ENCODE measurements at places on chromosomes 12 and 14.

DNA sequence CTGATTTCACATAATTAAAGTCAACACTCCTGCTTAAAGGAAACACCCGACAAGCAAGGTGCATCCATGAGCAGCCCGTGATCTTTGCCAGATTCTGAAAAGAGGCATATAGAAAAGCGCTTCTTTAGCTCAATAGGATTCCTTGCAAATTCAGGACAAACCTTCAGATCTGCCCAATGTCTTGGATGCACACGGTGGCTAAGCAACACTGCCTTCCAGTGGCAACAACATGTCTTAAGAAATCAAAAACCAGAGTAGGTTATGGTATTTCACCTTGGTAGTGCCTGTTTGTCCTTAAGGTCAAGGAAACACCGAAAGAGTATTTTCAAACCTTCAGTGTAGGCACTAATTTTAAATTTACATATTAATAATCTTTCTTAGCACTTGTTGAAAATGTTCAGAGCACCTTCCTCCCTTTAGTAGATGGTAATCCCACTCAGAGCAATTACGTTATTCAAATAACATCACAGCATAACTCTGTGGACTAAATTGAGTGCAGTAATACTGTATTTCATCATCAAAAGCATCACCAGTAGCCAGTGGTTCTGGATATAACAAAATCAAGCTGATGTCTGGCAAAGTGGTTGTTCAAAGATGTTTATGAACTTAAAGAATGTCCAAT lies 58.0 kb upstream of the CDKN3 start:
- DNase-seq, result no peak

DNA sequence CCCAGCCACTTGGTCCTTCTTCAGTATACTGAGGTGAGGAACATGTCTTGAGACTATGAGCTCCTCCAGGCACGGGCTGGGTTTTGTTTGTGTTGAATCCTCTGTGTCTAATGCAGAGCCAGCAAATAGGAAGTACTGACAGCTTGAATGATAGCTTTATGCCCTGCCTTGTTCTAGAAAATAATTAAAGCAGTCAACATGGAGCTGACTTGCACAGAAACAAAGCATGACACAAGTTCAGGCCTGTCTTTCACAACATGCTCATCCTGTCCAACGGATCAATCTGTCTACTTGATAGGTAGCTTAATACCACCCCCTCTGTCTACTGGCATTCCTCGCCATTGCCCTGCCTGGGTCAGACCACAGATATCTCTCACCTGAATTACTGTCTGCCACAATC lies 140.9 kb downstream of the ESRRB start:
- no peak for DNase-seq

DNA sequence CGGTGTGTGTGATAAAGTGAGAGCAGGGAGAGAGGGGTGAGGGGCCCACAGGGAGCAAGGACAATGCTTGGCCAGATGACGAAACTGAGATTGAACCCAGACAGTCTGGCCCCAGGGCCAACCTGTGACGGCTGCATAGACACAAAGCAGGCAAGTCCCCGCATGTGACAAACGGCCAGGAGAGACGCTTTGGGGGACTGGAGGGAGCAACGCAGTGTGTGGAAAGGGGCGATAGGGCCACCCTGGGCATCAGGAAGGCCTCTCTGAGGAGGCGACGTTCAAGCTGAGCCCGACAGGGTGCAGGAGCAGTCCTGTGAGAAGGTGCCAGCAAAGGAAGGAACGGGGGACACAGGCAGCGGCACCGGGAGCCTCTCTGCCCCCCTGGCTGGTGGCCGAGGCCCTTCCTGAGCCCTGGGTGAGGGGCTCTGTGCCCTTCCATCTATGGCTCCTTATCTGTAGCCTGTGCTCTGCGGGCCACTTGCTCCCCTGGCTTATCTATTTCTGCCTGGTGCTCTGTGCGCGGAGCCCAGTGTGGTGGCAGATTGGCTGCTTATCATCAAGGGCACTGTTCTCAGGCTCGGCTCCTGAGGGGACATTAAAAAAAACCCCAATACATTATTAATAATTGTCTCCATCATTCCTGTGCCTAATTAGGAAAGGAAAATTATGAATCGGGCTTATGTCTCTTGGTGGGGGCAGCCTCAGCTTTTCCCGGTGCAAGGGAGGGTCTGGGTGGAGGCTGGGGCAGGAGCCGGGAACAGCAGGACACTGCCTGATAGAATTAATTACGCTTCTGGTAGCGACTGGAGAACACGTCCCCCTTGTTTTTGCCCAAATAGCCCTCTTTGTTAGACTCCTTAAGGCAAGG lies 39.8 kb downstream of the PRIMA1 start:
- no peak for DNase-seq

- DNase-seq, result no peak
Measured at GRCh38 chr12:75982169-75982564, 49.4 kb downstream of the PHLDA1 start.

DNA sequence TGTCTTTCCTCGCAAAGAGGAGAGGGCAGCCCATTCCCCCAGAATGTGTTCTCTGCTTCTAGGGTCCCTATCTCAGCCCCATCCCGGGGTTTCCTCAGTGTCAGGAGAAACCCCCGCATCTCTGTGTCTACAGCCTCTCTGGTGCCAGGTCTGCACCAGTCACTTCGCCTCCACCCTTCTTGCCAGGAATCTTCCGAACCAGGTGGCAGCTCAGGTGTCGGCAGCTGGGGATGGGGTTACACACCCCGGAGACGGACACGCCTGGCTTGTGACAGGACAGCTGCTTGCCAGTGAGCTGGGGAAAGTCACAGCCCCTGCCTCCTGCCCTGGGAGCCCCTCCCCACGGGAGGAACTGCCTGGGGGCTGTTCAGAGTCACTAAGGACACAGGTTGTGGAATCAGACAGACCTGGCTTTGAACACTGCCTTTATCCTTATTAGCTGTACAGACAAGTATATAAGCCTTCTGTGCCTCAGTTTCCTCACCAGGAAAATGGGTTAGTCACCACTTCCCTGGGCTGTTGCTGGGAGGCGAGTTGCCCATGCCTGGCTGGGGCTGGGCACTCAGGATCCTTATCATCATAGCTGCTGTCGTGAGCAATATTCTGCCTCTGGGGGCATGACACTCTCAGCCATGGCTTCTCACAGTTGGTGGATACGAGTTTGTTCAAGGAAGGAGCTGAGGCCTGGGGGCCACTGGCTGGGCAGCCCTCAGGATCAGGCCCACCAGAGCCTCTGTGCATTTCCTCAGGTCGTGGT lies 10.8 kb downstream of the HIP1R start:
- no peak for DNase-seq

DNA sequence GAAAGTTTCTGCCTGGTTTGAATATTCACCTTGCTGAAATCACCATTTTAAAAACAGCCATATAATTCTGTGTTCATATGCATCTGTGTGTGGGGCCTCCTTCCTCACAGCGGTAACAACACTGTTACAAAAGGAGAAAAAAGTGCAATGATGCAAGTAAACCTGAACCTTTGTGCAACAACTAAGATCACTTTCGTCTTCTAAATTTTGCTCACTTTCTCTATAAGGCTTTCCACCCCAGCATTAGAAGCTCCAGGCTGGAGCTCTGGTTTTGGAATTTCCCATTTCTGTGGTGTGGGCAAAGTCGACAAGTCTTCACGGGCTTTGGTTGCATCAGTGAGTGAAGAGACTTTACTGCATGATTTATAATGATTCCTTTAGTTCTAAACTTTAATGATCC lies 18.4 kb downstream of the FGD6 start:
- DNase-seq, result no peak

DNA sequence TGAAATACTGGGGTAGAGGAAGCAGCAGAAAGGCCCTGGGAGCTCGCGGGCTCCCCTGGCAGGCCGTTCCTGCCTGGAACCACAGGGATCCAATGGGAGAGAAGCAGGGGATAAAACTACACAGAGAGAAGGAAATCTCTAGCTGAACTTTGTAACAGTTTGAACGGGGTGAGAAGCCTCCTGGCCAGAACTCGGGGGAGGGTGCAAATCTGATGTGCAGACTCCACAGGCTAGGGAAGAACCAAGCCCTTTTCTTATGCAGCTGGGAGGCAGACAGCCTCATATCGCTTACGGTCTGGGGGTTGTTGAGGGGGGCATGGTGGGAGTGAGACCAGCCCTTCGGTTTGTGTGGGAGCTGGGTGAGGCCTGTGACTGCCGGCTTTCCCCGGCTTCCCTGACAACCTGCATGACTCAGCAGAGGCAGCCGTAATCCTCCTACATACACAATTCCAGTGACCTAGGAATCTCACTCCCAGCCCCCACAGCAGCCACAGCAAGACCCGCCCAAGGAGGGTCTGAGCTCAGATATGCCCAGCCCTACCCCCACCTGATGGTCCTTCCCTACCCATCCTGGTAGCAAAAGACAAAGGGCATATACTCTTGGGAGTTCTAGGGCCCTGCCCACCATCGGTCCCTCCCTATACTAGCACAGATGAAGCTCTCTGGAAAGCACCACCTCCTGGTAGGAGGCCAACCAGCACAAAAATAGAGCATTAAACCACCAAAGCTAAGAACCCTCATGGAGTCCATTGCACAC lies 143.0 kb downstream of the TMTC1 start:
- no peak for DNase-seq

DNA sequence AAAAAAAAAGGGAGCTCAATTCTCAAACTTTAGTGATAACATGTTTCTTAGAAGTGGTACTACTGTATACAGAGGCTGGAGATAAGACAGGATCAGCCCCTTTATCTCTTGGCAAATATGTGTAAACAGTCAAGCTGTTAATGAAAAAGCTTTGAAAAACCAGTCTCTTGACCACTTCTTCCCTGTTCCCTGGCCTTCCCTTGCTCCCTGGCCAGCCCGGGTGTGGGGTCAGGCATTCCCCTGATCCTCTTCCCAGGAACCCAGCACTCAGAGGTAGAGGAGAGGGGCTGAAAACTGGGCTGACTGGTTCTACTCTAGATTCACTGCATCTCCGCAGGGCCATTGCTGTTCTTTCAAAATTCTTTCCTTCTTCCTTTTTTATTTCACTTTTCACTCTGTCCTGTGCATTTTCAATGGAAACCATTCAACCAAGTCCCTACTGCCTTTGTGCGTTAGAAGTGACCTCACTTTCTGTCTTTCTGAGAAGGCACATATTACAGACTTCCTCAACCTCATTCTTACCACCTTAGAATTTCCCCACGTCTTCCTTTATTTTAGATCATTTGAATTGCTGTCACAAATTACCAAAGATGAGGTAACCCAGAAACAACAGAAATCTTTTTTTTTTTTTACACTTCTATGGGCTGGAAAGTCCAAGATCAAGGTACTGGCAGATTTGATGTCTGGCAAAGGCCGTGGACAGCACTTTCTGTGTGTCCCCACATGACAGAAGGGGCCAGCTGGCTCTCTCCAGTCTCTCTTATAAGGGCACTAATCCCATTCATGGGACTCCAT lies 5.7 kb downstream of the GNG2 start:
- no peak for DNase-seq

GRCh38 chr12:96176575-96176974 lies 17.6 kb upstream of the ELK3 start:
- DNase-seq, result no peak

DNA sequence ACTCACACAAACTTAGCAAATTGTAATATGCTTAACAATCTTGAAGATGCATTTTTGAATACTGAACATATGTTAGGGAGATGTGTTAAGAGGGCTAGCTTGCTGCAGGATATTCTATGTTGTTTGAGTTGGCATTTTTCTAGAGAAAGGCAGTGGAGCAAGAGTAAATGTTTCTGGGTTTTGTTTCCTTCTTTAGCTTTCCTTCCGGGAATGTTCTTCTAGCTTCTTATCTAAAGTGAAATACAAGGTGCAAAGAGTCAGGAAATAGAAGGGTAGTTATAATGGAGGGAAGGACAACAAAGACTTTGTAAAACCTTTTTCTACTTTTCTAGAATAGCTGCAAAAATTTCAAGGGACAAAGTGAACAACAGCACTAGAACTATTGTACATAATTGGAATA lies 77.6 kb upstream of the KCNH3 start:
- no peak for DNase-seq

DNA sequence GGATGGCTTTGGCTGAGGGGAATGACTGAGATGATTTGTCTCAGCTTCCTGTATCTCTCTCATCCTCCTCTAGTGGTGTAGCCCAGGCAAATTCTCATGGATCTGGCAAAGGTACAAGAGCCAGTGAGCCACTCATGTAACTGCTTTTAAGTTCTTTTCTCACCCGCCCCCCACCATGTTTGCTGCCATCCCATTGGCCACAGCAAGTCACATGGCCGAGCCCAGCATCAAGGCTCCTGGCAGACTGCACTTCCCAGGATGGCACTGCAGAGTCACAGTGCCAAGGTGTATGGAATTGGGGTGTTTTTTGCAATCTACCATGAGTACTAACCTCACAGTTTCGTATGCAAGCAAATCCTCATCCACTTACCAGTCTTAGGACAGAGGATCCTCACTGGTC lies 50.9 kb downstream of the CHST11 start:
- DNase-seq, result no peak

DNA sequence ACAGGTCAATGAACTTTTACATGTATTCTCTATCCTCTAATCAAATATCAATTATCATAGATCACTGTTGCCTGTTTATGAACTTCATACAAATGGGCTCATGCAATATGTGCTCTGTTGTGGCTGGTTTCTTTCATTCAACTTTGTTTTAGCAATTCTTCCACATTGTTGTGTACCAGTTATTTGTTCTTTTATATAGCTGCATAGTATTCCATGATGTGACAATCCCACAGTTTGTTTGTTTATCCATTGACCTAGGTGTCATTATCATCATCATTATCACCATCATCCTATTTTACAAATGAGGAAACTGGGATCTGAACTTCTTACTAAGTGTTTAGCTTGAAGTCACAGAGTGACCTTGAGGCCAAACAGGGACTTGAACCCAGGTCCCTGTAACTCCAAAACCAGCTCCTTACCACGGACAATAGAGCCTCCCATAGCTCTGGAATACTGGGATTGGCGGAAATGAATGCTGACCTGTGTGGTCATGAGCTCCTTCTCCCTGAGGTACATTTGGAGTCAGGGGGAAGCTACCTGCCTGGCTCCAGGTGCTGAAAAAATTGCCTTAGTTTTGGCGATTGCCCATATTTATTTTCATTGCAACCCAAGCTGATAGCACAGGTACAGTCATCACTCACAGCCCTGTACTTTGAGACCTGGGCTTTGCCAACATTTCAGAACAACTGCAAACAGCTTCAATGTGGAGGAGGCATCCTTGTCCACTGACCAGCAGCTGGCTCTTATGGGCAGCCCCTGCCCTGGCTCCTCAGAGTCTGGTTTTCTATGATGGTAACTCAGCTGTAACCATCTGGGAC lies 9.2 kb downstream of the ZFP36L1 start:
- no peak for DNase-seq

DNA sequence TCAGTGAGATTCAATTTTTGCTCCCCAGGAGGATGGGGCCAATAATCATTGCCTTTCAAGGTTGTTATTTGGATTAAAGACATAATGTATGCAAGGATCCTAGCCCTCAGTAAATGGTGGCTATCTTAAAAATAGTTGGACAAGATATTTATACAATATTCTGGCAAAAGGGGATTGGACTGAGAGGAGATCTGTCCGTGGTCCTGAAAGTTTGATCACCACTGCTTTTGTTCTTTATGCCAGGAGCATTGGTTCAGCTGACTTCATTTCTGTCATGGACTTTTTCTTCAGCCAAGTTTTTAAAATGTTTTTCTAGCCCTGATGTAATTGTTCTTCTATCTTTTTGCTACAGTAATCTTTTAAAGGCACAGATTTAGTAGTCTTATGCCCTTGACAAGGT lies 70.2 kb upstream of the TCL1A start:
- DNase-seq, result no peak

- no peak for DNase-seq
Measured at GRCh38 chr12:11730299-11731041, 81.0 kb downstream of the ETV6 start.

Measured in stimulated activated CD8-positive, alpha-beta memory T cell treated with anti-CD3 and anti-CD28 coated beads, Interleukin-7, amount 100 ng/mL, for 1 hour (primary cell).